ENCODE measurements at places on chromosomes 11 and 22.

DNA sequence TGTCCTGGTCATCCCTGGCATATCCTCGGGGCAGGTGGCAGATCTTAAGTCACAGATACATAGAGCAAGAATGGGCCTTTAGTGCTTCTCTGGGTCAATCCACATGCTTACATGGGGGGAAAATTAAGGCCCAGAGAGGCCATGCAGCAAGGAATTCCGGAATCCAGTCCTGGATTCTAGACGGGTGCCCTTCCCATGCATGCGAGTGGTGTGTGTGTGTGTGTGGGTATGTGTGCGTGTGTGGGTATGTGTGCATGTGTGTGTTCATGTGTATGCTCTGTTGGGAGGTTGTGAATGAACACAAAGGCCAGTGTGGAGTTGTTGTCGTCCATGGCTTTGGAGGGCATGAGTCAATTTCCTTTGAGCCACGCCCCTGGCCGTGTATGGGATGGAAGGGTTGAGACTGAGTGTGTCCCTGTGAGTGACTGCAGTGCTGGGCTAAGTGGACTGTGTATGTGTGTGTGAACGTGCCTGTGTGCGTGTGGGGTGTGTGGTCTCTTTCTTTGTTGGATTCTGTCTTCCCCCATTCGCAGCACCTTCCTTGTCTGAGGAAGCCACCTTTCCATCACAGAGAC is 33.4 kb upstream of the EIF3D start:
- DNase-seq: no peak

GRCh38 chr11:83612891-83613766 is 327.0 kb upstream of the CCDC90B start:
- DNase-seq: no peak

GRCh38 chr22:45446216-45446615 is 32.7 kb downstream of the RIBC2 start:
- DNase-seq: no peak

- DNase-seq: no peak
Measured at GRCh38 chr22:40189997-40190396, 12.3 kb downstream of the TNRC6B start.

DNA sequence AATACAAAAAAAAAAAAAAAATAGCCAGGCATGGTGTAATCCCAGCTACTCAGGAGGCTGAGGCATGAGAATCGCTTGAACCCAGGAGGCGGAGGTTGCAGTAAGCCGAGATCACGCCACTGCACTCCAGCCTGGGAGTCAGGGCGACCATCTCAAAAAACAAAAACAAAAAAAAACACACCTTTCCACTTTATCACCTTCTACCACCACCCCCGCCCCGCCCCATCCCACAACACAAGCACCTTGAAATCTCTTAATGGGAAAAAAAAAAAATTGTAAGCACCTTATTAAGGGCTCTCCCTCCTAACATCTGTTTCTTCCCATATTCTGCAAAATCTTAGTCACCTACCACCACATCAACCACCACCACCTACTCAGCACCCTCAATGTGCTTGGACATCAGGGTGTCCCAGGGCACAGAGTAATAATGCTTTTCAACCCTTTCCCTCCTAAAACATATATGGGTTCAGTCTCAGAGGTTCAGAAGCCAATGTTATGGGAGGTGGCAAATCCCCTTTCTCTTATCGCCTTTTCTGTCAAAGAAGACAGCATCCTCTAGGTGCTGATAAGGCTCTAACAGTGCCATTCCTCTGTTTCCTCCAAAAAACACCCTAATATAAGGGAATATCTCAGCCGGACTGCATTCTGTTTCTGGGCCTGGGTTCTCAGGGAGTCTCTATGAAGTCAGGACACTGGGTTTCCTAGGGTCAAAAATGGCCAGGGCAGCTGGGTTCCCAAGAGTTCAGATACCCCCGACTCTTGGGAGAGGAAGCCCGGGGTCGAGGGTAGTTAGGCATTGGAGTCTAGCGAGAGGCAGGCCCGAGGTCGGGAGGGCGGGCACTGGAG is 718 bp downstream of the INTS5 start:
- DNase-seq: no peak

DNA sequence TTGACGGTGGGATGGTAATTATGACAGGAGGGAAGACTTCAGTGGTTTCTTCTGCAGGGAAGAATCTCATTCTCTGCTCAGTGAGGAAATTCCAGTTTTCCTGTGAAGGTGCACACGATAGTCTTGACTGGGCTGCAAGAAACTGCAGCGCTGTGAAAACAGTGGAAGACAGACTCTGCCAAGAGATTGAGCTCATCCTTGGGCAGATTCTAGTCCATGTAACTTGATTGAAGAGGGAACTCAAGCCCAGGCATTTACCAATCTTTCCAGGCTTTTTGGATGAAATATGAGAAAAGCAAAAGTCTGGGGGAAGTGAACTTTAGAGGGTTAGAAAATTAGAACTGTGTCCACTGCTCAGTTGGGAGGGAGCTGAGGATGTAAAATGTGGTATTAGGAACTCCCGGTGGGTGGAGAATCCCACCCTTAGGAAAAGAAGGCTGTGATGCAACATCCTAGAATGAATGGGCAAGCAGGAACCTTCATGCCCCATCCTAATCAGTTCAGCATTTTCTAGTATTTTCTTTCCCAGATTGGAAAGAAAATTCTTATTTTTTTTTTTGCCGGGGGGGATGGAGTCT is 212.6 kb downstream of the DBX1 start:
- no peak for DNase-seq

DNA sequence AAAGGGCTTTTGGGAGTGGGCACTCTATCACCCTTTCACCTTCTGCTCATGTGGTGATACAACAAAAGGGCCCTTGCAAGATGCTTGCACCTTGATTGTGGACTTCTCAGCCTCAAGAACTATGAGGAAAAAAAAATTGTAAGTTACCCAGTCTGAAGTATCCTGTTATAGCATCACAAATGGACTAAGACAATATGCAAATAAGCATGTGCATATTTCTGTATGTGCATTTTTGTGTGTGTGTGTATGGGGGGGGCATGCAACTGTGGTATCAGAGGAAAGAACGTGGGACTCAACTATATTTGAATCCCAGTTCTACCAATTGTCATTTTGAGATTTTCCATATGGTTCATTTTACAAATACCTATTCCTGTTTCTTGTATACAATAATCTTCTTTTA is 10.9 kb downstream of the JRKL start:
- DNase-seq: no peak

- no peak for DNase-seq
Measured at GRCh38 chr11:117929916-117930570, 841 bp upstream of the TMPRSS13 start.

GRCh38 chr11:85710917-85711316 is 24.9 kb upstream of the CCDC89 start:
- no peak for DNase-seq

DNA sequence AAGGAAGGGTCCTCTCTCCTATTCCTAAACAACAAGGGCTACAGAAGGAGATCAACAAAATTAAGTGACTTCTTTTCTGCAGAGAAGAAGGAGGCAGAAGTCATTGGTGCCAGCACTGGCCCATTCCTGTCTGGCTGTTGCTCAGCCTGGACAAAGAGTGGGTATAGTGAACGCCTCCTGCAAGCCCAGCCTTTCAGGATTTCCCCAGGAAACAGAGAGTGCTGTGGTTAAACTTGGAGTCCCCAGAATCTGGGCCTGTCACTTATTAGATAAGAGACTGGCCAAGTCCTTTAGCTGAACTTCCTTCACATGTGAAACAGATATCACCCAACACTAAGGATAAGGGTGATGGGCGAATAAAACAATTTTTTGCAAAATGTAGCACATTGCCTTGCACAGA is 10.9 kb downstream of the TST start:
- DNase-seq: no peak
